ENCODE measurements at places on chromosomes 13 and 19.
A peak's percentile ranks its signal among the peaks of the same experiment; 100 is the strongest.

DNA sequence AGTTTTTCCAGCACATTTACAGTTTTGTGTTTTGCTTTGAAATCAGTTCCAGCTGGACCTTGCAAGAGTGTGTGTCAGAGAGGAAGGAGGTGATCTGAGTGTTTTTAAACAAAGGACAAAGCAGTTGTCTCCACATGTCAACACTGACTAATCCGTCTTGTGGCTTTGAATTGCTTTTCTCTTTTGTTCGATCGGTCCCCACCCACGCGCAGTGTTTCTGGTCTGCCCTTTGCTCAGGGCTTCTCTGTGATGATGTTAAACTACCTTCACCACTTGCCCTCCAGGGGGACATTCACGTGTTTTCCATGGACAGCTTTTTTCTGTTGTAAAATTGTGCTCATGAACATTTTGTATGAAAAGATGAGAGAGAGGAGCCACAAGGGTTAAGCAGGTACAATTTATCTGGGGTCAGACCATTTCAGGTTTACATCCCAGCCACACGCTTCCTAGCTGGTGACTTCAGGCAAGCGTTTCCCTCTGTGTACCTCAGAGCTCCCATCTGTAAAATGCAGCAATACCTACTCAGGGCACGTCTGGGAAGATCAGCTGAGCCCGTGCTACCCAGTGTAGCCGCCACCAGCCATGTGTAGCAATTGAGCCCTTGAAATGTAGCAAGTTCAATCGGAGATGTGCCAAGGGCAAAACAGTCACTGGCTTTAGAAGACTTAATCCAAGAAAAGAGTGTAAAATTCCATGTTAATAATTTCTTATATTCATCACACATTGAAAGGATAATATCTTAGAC is 13.5 kb upstream of the PLA2G4C start:
- no peak for DNase-seq

DNA sequence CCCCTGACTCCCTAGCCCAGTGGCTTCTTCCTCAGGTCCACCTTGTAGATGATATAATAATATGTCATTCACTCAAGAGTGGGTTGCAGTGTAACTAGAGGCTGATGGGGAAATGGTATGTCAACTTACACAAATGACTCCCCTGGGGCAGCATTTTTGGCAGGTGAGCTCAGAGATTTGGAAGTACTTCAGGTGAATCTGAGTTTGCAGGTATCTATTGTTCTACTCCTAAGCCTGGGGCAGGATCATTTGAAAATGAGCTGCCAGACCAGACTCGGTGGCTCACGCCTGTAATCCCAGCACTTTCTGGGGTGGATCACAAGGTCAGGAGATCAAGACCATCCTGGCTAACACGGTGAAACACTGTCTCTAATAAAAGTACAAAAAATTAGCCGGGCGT is 11.6 kb upstream of the CNMD start:
- DNase-seq, result no peak

- no peak for DNase-seq
Observed at GRCh38 chr13:93811071-93811737, 584.6 kb downstream of the GPC6 start.

GRCh38 chr19:43300206-43300605 is 30.9 kb upstream of the PSG9 start:
- DNase-seq, result peak; percentile 17

DNA sequence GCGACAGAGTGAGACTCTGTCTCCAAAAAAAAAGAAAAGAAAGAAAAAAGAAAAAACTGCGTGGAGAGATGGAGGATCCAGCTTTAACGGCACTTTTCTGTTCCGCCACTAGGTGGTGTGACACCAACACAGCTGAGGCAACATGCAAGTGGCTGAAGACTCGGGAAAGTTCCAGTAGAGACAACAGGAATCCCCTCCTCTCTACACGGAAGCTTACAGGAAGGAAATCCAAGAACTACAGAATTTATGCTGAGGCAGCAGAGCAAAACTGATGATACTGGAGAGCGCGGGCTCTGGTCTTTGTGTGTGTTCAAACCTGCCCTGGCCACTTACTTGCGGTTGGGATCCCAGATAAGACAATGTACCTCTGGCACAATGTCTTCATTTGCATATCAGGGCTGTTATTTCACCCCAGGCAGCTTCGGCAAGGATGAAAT is 9.9 kb downstream of the RANBP3 start:
- DNase-seq, result peak; percentile 16

DNA sequence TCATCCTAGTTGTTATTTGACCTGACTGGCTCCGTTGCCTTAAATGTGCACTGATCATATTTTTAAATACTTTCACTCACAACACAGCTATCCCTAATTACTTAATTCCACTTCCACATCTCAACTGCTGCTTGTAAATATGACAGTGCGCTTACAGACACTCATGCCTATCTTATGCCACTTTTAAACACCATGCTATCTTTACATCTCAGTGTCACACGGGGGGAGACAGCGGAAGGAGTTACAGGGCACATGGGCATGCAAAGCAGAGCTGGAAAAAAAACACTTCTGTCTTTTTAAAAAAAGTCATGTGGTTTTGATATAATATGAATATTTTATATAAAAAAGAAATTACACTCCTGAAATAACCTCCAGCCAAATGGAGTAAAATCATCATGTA is 44.1 kb downstream of the SMAD9 start:
- DNase-seq, result no peak

DNA sequence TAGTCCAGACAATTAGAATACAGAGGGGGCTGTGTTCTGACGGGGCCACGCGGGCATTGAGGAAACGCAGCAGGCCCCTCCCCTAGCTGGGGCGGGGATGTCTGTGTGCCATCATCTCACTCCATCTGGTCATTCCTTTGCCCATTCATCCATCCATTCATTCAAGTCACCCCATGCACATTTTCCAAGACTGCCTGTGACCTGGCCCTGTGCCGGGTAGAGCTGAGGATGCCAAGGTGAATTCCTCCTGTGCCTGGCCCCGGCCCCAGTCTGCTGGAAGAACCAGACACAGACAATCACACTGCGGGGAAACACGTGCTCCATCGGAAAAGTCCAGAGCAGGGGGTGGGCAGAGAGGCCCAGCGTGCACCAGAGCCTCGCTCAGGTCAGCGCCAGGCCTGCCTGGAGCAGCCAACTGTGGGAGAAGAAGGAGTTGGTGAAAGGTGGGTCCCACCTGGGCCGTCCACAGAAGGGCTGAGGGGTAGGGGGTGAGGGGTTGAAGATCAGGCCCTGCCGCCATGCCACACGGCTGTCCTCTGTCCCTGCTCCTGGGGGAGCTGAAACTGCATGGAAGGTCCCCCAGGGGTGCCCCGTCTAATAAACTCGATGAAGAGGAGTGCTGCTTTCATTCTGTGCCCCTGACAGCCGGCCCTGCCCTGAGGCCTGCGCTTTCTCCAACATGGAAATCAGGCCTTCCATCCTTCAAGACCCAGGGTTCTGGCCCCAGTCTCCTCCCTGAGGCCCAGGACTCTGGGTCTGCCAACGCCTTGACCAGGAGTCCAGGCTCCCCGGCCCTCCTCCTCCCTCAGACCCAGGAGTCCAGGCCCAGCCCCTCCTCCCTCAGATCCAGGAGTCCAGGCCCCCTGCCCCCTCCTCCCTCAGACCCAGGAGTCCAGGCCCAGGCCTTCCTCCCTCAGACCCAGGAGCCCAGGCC is 1.6 kb upstream of the CACNG6 start:
- no peak for DNase-seq

- no peak for DNase-seq
Observed at GRCh38 chr19:8611877-8612806, 1.6 kb upstream of the ADAMTS10 start.

DNA sequence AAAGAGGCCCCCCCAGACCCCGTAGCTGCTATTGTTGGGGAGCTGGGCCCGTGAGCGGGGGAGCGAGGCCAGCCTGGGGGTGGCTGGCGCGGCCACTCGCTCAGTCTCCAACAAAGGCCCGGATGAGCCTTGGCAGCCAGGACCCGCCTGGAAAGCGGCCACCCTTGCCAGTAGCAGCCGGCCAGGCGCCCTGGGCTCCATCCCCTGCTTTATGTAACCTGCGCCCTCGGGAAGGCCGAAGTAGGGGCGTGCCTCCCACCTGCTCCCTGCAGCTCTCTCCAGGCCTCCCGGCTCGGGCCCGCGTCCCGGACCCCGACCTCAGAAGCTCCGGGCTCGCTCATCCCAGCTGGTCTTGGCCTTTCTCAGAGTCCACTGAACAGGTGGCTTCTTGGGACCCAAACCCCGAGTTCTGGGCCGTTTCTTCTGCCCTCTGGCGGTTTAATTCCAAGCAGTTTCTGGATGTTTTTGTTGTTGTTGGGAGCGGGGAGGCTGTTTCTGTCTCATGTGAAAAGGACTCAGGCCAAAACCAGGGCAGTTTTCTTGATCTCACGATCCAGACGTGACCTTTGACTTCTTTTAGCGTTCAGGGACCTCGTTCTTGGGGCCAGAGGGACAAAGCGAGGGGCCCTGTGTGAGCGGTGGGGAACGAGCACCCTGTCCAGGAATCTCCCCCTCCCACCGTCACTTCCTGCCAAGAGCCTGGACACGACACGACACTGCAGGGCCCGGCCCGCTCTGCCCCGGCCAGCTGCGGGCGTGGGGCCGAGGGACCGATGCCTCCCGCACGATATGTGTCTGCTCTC is 1.2 kb downstream of the CDC34 start:
- DNase-seq, result no peak

DNA sequence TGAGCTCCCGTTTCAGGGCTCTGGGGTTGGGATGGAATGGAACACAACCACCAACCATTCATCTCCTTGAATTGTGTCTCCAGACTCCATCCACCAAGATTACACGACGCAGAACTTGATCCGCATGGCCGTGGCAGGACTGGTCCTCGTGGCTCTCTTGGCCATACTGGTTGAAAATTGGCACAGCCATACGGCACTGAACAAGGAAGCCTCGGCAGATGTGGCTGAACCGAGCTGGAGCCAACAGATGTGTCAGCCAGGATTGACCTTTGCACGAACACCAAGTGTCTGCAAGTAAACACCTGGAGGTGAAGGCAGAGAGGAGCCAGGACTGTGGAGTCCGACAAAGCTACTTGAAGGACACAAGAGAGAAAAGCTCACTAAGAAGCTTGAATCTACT is 15.5 kb downstream of the FCAR start:
- DNase-seq, result no peak

- no peak for DNase-seq
Observed at GRCh38 chr19:56934438-56935090, 94.0 kb upstream of the PEG3 start.

DNA sequence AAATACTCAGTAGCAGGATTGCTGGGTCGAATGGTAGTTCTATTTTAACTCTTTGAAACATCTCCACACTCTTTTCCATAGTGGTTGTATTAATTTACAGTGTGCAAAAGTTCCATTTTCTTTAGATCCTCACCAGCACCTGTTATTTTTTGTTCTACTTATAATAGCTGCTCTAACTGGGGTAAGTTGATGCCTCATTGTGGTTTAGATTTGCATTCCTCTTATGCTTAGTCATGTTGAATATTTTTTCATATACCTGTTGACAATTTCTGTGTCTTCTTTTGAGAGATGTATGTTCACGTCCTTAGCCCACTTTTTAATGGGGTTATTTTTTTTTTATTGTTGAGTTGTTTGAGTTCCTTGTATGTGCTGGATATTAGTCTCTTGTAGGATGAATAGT is 144.6 kb downstream of the NBEA start:
- DNase-seq, result no peak

GRCh38 chr13:109656206-109656605 is 130.2 kb downstream of the IRS2 start:
- DNase-seq, result no peak

DNA sequence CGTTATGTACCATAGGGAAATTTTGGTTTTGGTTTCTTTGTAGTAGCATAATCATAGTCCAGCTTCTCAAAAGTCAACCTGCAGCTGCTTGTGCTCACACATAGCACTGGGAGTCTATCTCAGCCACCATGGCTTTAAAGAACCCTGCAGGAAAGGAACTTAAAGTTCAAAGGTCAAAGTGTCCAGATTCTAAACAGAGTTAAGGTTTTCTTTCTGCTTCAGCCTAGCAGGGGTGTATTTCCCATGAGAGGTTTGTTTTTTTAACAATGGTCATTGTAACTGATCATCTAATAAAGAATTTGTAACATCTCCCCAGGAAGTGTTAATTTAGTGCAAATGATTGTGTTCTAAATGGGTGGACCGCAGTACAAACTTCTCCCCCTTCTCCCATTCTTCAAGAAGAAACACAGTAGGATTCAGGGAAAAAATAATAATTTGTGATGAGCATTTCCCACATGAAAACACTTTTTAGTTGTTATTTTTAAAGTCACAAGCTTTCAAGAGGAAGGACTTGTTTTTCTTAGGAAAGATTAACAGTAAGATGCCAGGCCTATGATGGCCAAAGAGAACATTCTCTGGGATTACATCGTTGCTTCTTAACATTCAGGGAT is 168.0 kb downstream of the EFNB2 start:
- DNase-seq, result no peak

DNA sequence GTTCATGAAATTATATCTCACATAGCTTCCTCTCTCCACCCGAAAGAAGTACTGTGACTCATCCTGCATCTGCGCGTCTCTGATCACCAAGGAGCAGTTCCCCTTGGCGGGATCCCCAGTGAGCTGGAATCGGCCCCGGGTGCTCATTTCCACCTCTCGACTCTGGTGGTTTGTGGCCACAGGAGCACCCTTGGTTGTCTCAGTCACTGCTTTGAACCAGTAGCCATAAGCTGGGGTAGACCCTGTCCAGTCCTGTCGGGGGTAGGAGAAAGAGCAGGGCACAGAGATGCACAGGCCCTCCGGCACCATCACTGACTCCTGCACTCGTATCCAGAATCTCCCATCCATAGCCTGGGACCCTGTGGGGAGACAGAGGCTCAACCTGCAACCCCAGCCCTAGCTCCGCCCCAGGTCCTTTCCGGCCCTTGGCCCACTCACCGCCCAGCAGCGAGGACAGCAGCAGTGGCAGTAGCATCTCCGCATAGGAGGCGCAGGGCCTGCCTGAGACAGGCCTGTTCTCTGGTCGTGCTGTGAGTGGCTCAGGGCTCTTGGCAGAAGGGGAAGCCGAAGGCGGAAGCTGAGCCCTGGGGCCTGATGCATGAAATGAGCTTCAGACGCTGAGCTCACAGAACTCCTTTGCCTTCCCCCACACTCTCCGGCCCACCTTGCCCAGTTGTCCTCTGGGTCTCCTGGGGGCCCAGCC is at the start of gene SIGLEC10:
Gene SIGLEC10 (minus strand): TSS at position 536 of the 703 bp plus-strand sequence. CDS start 61 bp downstream, at position 475.
- DNase-seq, result no peak

DNA sequence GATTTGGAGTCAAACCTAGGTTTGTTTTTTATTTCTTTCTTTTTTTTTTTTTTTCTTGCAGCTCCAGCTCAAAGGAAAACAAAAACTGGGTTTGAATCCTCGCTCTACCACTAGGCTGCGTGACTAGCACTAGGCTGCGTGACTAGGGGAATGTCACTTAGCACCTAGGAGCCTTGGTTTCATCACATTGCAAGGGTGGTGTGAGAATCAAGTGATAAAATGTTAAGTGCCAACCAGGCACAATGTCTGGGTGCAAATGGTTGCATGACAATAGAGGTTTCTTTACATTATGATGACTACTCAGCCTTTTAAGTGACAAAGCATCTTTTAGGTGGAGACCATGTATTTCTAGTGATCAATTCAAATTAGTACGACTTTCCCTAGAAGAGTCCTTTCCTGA is 27.9 kb downstream of the RCBTB2 start:
- DNase-seq, result peak; percentile 63

GRCh38 chr13:110517505-110518225 is 43.9 kb downstream of the RAB20 start:
- no peak for DNase-seq

All from NK-92 treated with Interleukin-12 subunit alpha and Interleukin-12 subunit beta, amount 100 ng/mL, for 24 hours (cell line).